ENCODE measurements at places on chromosomes 11 and 22. TPM values are rescaled to one million over a fixed set of nuclear protein-coding genes. Genes with fewer than 3 reads are reported as not detected.

Gene SWAP70
- total RNA-seq: 26.0 TPM

Gene LMO1
- total RNA-seq: 3.3 TPM

Gene C11orf42
- not detected for total RNA-seq

Gene CASP1
- total RNA-seq: 0.57 TPM

Gene DMC1
- 1.9 TPM for total RNA-seq

Gene ATG13
- total RNA-seq: 53.7 TPM

Gene MAPK8IP1
- total RNA-seq: 5.3 TPM

Gene GNAZ
- 2.3 TPM for total RNA-seq

Gene ENTHD1
- not detected for total RNA-seq

Gene NEU3
- total RNA-seq: 3.9 TPM

Gene FXYD6
- 0.19 TPM for total RNA-seq

Gene MMP13
- total RNA-seq: not detected

Gene TYR
- not detected for total RNA-seq

Gene ANKK1
- total RNA-seq: not detected

Gene MPPED1
- not detected for total RNA-seq
